ENCODE measurements at places on chromosomes 6 and 20.

DNA sequence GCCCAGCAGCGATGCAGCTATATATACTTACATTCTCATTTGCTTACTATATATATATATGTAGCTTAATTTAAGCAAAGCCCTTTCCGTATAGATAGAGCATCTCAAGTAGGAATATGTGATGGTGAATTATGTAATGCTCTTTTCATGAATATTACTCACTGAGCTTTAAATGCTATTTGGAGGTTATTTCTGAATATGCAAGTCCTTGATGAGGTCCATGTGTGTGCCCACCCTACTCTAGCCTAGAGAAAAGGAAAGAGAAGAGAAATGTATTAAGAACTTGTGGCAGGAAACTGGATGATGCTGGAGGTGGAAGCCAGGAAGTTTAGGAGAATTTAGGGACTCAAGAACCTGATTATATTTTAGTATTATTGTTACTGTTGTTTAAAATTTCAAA, 63.2 kb downstream of the PHACTR1 start:
- DNase-seq, result no peak

- no peak for DNase-seq
Observed at GRCh38 chr6:3738381-3739131, 13.0 kb downstream of the PXDC1 start.

- DNase-seq, result no peak
Observed at GRCh38 chr6:131787766-131788712, 19.8 kb upstream of the ENPP1 start.

- no peak for DNase-seq
Observed at GRCh38 chr6:13261464-13261994, 66.8 kb downstream of the TBC1D7 start.

DNA sequence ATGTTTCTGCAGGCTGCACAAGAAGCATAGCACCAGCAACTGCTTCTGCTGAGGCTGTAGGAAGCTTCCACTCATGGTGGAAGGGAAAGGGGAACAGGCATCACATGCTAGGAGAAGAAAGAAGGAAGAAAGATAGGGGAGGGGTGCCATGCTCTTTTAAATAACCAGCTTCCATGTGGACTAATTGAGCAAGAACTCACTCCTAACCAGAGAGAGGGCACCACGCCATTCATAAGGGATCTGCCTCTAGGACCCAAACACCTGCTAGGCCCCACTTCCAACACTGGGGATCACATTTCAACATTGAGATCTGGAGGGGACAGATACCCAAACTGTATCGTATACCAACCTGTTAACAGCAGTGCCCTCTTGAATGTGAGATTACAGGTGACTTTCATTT, 46.9 kb upstream of the ARMC2 start:
- no peak for DNase-seq

DNA sequence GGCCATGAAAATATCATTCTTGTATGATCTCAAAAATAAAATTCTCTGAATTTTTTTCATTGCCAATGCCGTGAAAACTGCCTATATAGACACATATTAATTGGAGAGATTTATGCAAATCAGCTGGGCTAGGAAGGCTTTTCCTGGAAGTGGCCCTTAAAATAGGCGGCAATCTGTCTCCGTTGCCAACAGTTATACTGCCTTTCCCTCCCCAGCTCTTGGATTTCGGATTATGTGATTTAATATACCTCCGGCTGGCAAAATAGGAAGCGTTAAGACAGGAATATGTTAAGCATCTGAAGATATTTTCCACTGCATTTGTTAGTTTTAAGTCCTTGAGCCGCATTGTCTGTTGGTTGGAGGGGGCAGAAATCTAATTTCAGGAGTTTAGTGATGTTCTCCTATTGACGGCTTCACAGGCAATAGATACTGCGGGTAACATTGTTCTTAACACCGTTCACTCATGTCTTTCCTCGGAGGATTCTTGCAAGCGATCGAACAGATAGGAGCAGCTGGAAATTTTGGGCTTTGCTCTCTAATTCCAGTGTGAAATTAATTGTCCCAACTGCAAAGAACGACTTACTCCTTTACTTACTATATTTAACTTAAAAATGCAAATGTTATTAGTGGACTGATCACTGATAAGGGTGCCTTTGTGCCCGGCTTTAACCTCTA, 113.3 kb downstream of the LINC00237 start:
- no peak for DNase-seq

GRCh38 chr20:45924391-45925261, 9.9 kb upstream of the PCIF1 start:
- no peak for DNase-seq

DNA sequence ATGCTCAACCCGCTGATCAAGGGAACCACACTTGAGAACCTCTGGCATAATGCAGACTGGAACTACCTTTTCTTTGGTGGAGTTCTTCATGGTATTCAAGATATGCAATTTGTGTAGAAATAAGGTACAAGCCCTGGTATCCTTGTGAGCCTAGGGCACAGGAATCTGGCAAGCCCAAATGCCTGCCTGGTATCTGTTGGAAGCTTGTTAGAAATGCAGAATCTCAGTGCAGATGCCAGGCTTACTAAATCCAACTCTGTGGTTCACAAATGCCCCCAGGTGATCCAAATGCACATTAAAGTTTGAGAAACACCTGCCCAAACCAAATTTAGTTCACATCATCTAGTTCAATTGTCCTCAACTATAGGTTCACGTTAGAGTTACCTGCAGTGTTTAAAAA, 159.8 kb upstream of the LAMP5 start:
- DNase-seq, result no peak

GRCh38 chr6:68094070-68094469, 541.0 kb upstream of the ADGRB3 start:
- DNase-seq, result no peak

GRCh38 chr6:34148631-34149451, 3.0 kb upstream of the GRM4 start:
- no peak for DNase-seq

GRCh38 chr6:46940433-46941226, 18.9 kb upstream of the ADGRF5 start:
- no peak for DNase-seq

DNA sequence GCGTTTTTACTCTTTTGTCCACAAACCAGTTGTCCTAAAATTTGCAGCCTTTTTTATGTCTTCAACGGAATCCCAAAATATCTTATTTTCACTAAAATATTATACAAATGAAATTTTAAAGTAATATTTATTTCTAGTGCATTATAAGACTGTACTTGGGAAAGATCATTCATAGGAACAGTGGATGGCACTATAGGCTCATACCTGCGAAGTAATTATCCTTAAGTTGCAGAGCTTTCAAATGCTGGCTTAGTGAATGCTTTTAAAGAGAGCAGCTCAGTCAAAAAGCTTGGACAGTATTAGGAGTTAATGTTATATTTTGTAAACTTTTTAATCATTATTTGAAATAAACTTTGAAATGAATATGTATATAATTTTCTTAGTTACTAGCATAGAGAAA, 254.9 kb downstream of the CDKAL1 start:
- DNase-seq, result no peak

DNA sequence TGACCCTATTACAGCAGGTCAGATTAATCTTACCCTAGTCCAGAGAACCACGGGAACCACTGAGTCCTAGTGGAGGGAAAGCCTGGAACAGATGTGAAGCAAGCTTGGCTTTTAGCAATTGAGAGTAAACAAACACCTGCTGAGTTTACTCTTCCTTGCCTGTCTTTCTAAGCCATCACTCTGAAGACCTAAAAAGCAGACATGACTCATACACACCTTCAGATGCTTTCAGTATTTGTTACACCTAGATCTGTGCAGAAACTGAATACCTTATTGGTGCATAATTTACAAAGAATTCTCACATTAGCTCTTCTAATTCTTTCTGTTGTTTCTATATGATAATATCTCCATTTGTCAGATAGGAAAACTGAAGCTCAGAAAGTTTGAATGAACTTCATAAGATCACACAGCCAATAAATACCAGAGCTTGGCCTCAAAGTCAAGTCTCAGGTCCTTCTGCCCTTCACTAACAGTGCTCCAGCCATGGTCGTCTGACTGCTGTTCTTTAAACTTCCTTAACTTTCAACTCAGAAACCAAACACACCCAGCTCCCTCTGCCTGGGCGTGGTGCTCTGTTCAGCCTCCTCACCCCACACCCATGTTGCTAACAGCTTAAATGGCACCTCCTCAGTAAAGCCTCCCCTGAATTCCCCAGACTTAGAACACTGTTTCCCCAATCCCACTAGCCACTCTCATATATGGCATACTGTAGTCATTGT, 8.6 kb upstream of the GABBR1 start:
- peak; percentile 67 for DNase-seq

GRCh38 chr6:29465279-29465678, 8.3 kb downstream of the OR2H1 start:
- no peak for DNase-seq

GRCh38 chr20:2206957-2207769, 88.6 kb upstream of the TGM3 start:
- peak; percentile 87 for DNase-seq

- no peak for DNase-seq
Observed at GRCh38 chr20:62357187-62357667, 9.9 kb downstream of the LAMA5 start.

DNA sequence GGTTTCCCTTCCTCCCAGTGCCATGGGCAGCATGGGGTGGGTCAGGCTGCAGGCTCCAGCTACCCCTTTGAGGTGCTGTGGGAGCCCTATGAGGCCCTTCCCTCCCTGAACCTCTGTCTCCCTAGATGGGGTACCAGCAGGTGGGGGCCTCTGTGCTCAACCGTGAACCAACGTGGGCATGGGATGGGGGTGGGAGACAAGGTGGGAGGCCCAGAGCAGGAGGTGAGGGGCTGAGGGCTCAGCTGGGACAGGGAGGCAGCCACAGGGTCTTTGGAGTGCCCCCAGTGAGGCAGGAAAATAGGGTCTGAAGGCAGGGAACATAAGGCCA, 33.3 kb downstream of the SUN5 start:
- DNase-seq, result no peak

DNA sequence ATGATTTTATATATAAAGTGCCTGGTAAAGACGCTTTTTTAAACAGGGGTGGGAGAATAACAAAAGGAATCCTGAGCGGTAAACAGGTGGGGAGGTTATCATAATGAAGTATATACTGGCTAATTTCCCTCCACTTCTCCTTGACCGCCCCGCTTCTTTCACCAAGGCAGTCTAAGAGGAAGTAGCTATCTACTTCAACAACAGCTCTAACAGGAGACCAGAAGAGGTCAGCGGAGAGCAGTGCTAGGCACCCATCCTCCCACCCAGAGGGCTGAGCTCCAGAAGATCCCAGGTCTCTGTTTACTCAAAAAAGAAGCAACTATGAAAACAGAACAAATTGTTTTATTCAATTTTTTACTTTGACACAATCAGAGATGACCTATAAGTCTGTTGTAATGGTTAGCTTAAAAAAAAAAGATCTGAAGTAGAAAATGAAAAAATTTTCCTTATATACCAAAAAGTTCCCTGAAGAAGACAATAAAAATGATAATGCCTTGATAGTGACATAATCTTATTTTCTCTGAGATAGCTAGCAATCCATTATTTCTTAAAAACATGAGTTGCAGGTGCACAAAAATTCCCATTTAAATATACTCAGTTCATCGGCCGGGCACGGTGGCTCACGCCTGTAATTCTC, 141.1 kb downstream of the PDSS2 start:
- DNase-seq, result no peak

DNA sequence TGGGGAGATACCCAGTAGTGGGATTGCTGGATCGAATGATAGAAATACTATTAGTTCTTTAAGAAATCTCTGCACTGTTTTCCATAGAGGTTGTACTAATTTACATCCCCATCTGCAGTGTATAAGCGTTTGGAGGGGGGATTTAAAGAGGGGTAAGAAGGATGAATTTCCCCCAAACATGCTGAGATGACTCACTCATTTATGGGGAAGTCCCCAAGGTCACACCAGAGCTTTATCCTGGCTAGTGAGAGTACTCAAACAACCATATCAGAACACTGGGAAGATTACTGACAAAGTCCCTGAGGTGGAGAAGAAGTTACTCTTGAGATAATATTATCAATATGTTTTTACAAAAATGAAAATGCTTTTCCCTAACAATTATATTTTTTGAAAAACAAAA, 44.0 kb downstream of the ROS1 start:
- DNase-seq, result no peak

Measured in activated effector memory CD4-positive, alpha-beta T cell treated with anti-CD3 and anti-CD28 coated beads, Interleukin-2, amount 50 U/mL, for 16 hours (primary cell).